HEK293T (cell line): ENCODE measurements at places on chromosomes 7 and 10.
A peak's percentile ranks its signal among the peaks of the same experiment; 100 is the strongest.

GRCh38 chr10:77188521-77188920 lies 449.1 kb downstream of the KCNMA1 start:
- DNase-seq = no peak

DNA sequence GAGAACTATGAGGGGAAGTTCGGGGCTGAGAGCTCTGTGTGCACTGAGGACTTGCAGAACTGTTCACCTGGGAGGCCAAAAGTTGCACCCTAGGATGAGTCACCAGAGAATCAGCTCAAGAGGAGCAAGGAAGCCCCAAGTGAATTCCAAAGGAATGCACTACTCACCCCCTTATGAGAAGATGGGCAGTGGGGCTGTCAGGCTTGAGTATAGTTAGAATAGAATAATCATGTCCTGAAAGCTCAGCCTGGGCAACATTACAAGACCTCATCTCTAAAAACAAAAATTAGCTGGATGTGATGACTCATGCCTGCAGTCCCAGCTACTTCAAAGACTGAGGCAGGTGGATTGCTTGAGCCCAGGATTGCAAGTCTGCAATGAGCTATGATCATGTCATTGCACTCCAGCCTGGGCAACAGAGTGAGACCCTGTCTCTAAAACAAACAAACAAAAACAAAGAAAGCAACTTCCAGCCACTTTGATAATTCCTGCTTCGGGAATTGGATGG lies 30.0 kb downstream of the MAP3K8 start:
- DNase-seq = no peak

- DNase-seq = no peak
Observed at GRCh38 chr7:34090816-34091215, 185.5 kb downstream of the BMPER start.

DNA sequence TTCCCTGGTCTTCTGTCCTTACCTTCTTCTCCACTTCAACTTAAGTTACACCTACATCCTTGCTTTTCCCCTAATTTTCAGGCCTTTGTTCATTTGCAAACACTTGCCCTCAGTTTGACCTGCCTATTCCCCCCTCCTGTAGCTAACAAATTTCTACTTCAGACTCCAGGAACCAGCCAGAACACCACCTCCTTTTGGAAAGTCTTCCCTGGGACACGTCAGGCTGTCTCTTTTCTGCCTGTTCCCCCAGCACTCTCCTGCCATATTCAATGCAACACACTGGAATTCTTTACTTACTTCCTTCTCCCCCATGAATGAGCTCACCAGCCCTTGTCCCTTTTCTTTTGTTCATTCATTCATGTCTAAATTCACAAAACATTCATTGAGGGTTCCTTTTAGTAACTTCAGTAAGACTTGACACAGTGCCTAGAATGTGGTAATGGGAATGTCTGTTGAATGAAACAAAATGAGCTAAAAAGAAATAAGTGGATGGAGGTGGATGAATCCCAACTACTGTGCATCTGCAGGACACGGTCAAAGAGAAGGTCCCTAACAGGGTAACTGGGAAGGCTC lies 478.0 kb downstream of the KCNMA1 start:
- DNase-seq = no peak

DNA sequence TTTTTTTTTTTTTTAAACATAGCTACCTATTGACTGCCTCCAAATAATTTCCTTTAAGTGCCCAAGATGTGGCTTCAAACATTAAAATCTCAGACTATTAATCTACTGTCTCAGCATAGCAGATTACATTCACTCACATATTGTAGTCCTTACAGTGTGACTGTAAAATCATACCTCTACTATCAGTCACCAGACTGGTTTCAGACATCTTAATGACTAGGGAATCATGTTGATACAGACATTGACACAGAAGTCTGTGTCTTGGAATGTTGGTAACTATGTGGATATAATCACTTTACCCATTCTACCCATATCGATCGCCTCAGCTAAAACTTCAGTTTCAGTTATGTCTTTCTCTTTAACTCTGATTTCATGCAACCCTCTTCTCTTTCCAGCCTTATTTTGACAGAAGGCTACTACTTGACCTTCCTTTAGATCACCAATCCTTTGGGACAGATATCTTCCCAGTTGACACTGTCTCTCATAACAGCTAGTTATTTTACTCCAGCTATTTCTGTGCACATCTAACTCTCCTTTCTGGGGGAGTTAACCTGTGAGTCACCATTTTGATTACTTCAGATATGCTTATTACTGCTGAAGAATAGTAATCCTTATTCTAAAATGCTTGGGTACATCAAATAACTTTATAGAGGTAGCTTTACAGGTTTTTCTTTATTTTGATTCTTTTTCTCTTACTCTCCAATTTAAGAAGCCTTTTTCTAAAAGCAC lies 7.0 kb downstream of the TNKS2 start:
- no peak for DNase-seq

GRCh38 chr10:132714986-132715775 lies 70.8 kb downstream of the NKX6-2 start:
- no peak for DNase-seq

GRCh38 chr10:25631471-25631870 lies 302.6 kb upstream of the MYO3A start:
- no peak for DNase-seq

GRCh38 chr7:103972779-103973434 lies 16.6 kb downstream of the RELN start:
- no peak for DNase-seq

GRCh38 chr7:110373416-110373815 lies 717.5 kb upstream of the LRRN3 start:
- no peak for DNase-seq

- no peak for DNase-seq
Observed at GRCh38 chr7:26233902-26234511, 32.5 kb downstream of the CBX3 start.

GRCh38 chr10:6269432-6269831 lies 66.7 kb downstream of the PFKFB3 start:
- no peak for DNase-seq

GRCh38 chr7:135782801-135783200 lies 34.2 kb upstream of the FAM180A start:
- DNase-seq = no peak

GRCh38 chr10:91164520-91165065 lies 55.9 kb upstream of the PCGF5 start:
- no peak for DNase-seq

DNA sequence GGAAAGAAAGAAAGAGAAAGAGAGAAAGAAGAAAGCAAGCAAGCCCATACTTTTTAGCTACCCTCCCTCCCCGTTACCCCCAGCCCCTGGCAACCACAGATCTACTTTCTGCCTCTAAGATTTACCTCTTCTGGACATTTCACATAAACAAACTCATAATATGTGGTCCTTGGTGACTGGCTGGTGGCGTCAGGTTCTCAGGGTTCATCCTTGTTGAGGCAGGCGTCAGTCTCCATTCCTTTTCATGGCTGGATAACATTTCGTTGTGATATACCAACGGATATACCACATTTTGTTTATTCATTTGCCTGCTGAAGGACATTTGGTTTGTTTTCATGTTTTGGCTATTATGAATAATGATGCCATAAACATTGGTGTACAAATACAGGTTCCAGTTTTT lies 30.5 kb downstream of the CDH23 start:
- no peak for DNase-seq

DNA sequence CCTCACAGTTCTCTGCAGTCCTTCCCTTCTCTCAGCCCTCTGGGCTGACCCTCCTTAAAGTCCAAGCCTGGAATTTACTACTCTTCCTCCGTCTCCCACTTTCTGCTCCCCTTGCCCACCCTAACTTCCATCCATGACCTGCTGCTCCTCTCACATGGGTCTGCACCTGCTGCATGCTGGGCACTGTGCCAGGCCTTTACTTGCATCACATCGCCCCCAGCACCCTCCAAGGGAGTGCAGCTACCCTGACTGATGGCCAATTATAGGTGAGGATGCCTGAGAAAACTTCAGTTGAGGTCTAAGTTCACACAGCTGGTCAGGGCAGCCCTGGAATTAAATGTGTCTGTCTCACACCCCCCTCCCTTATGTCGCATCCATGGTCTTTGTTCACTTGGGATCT lies 53.6 kb upstream of the ZPBP start:
- DNase-seq = no peak

DNA sequence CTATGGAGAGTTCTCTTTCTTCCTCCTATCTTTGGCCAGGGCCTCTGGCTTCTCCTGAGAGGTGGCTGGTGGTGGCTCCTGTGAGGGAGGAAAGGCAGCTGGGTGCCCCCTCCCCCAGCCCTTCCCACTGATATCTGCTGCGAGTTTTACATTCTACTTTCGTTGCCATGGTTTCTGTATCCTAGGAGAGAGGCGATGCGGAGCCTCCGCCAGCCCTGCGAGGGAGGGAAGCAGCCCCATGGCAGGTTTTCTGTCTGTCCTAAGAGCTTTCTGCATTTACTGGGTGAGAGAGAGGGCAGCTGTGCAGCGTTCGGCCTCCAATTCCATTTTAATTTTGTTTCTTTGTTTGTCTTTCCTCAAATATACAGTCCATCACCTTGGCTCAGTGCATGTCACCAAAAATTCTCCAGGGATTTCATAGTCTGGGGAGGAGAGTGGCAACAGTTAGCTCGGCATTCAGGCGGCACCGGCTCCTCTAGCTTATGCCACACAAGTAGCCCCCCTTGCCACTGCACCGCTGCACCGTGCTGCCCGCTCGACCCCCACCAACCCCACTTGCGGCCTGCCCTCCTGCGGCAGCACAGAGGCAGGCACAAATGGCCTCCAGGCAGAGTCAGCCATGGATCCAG lies 20.4 kb downstream of the DNAJB12 start:
- DNase-seq = no peak

- DNase-seq = no peak
Observed at GRCh38 chr10:53071505-53072125, 299.0 kb upstream of the MBL2 start.

GRCh38 chr10:113007821-113008220 lies 57.8 kb downstream of the TCF7L2 start:
- no peak for DNase-seq

DNA sequence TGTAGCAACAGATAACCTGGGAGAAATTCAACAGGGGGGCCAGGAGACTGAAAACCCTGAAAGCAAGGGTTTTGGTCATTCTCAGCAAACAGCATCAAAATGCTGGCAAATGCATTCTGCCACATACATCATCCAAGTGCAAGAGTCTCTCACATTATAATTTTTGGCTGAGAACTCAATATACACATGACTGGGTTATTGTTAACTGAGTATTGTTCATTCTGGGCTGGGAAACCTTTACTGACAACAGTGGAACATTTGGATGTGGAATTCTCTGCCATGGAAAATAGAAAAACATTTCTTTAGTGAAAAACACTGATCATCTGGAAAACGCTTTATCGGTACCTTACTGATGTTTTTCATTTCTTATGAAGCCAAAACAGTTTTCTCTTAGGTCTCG lies 73.1 kb upstream of the MET start:
- DNase-seq = no peak

DNA sequence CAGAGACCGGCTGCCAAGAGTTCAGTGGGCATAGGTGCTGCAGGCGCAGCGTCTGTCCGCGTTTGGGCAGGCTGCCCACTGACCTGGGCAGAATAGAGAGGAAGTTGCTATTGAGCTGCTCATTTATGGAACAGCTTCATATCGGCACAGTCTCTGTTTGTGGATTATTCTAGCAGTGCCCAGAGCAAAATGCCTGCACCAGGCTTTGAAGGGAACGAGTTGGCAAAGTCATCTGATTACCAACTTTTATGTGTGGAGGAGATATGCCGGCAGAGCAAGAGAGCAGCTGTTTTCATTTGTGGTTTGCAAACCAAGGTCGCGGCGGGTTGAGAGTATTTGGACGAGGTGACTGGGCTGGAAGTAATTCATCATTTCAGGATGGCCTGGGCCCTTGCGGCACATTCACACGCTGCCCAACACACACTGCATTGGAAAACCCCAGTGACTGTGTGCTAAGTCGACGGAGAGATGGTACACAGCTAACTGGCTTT lies 228.5 kb downstream of the TCERG1L start:
- DNase-seq = no peak

DNA sequence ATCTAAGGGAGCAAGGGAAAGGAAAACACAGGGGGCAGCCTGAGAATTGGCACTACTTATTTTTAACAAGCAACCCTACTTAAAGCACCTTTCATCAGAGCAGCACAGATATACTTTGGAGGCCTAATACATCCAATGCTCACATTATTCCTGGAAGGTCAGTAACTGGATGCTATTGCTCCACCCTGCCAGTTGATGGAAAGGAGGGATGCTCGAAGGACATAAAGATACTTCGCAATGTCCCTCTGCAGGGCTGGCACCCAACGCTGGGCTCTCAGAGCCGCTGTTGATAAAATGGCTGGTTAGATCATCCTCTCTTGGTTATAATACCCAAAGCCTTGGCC lies 307.9 kb upstream of the AOAH start:
- no peak for DNase-seq

GRCh38 chr7:157097056-157097329 lies 41.7 kb upstream of the UBE3C start:
- DNase-seq = peak; percentile 50

GRCh38 chr10:58937423-58937822 lies 239.0 kb upstream of the PHYHIPL start:
- DNase-seq = no peak

- no peak for DNase-seq
Observed at GRCh38 chr10:62170732-62171131, 97.9 kb downstream of the RTKN2 start.

GRCh38 chr7:659996-660395 lies 66.5 kb upstream of the DNAAF5 start:
- no peak for DNase-seq

- no peak for DNase-seq
Observed at GRCh38 chr10:124693801-124694416, 50.3 kb downstream of the FAM53B start.

GRCh38 chr7:7911369-7912123 lies 57.0 kb upstream of the GLCCI1 start:
- no peak for DNase-seq

DNA sequence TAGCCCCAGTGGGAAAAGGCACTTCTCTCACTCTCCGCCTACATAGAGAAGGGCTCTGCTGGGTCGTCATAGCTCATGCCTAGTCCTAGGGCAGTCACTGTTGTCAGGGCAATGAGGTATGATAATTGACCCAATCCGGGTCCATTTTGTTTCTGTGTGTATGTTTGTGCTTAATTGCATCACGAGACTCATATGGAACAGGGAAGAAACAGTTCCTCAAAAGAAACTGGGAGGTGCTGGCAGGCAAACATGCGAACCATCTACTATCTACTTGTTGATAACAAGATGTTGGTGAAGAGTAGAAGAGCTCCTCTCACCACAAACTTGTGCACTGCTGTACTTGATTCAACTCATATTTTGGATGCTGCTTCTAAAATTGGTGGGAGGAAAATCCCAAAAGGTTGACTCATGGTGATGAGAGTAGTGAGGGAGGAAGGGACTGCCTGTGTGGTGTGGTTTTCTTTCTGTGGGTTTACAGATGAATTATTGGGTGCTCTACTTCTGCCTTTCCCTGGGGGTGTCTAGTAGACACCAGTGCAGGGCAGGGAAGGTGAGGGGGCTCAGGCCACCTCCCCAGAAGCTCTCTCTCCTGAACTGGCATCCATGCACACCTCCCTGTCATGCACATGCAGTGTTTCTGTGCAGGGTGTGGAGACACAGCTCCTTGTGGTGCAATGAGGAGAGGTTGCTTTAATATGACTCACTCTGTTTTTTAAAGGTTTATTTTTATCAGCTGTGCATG lies 29.4 kb downstream of the LSMEM1 start:
- DNase-seq = no peak
